Esophagus squamous epithelium (tissue), 5 donors: ENCODE measurements at places on chromosomes 16 and 17. TPM values are rescaled to one million over a fixed set of nuclear protein-coding genes. Genes with fewer than 3 reads are reported as not detected.

TMEM114 gene
- not detected for total RNA-seq

CCL1 gene
- total RNA-seq: not detected

USB1 gene
- 23.9 TPM for total RNA-seq

WNT9B gene
- not detected for total RNA-seq

CTNS gene
- total RNA-seq: 5.9 TPM

RBFOX1 gene
- total RNA-seq: not detected

TBC1D3K gene
- total RNA-seq: not detected

KCNJ2 gene
- 4.8 TPM for total RNA-seq

CDH15 gene
- not detected for total RNA-seq

HOXB1 gene
- total RNA-seq: 0.19 TPM

PIEZO1 gene
- 46.0 TPM for total RNA-seq

DNA sequence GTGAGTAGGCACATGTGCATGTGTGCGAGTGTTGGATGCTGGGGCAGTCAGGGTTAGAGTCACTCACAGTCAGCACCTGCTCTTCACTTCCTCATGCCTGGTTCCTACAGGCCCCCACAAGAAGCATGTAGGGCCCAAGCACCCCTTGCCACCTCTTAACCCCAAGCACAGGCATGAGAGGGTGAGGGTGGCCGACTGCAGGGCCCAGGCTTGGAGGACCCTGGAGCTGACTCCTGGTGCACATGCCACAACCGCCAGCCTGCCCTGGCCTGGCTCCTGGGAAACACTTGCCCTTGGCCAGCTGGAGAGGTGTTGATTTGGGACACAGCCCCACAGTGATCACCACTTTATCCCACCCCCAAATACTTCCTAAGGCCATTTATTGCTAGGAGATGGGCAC, 16.9 kb upstream of the CDRT15L2 start:
- no peak for DNase-seq

- DNase-seq: no peak
Observed at GRCh38 chr17:82978765-82979349, 100.6 kb upstream of the METRNL start.

- no peak for DNase-seq
Observed at GRCh38 chr17:16923097-16923903, 48.6 kb downstream of the TNFRSF13B start.

DNA sequence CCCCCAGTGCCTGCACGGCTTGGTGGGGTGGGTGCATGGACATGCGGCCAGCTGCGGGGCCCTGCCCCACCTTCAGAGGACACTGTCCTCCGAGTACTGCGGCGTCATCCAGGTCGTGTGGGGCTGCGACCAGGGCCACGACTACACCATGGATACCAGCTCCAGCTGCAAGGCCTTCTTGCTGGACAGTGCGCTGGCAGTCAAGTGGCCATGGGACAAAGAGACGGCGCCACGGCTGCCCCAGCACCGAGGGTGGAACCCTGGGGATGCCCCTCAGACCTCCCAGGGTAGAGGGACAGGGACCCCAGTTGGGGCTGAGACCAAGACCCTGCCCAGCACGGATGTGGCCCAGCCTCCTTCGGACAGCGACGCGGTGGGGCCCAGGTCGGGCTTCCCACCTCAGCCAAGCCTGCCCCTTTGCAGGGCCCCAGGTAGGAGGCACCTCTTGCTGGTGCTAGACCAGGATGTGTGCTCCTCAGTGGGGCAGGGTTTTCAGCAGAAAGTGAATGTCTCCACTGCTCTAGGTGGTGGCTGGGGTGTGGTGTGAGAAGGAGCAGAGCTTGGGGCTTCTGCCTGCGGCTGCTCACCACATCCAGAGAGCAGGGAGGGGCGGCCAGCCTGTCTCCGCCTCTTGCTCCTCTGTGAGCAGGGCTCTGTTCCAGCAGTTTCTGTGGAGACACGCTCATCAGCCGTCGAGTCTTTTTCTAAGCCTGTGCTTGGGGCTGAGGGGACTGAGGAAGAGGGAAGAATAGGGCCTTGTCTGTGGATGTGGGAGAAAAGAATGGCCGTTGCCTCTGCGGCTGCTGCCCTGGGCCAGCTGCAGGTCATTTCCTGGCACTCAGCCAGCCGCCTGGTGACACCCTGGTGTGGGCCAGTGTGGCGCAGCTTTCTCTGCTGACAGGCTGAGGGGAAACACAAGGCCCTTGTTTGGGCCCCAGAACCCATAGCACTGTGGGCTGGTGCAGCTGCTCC, 2.2 kb downstream of the ZNF276 start:
- DNase-seq: no peak

DNA sequence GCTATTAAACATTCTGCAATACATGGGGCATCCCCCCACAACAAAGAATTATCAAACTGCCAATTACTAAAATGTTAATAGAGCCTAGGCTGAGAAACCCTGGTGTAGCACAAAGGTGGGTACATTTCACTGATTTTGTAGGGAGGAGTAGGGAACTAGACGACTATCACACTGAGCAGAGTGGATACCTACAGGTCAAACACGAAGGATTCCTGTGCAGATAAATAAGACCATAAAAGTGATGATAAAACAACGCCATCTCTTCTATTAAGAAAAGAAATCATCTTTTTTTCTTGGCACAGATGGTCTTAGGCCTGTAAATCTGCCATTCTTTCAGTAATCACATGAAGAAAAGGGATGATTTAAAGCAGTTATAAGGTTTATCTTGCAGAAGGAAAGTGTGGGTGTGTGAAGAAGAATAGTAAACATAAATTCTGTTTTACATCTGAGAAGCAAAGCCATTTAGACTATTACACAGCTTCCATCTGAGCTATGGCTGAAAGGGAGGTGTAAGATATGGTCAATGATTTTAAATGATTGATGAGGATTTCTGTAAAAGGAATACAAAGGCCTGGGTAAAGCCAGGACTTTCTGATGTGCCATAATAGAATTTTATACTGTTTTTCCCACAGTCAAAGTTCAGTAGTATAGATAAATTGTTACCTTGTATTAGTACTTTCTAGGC, 429.4 kb upstream of the GOT2 start:
- no peak for DNase-seq

- no peak for DNase-seq
Observed at GRCh38 chr16:68072038-68072695, 13.0 kb upstream of the NFATC3 start.

- no peak for DNase-seq
Observed at GRCh38 chr16:10181196-10182162, 749 bp downstream of the GRIN2A start.

DNA sequence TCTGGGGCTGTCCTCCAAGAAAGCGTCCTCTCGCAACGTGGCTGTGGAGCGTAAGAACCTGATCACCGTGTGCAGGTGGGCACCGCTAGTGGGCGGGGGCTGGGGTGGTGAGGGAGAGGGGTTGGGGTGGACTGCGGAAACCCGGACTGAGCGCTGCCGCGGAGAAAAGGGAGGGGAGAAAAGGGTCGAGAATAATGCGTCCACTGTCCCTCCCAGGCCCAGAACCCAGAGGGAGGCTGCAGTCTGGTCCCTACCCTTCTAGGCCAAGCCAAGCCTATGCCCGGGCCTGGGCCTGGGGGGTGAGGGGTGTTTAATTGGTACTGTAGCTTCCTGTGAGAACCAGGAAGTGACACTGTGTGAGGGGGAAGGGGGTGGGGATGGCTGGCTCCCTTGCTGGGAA, 464 bp downstream of the RUNDC3A start:
- no peak for DNase-seq

DNA sequence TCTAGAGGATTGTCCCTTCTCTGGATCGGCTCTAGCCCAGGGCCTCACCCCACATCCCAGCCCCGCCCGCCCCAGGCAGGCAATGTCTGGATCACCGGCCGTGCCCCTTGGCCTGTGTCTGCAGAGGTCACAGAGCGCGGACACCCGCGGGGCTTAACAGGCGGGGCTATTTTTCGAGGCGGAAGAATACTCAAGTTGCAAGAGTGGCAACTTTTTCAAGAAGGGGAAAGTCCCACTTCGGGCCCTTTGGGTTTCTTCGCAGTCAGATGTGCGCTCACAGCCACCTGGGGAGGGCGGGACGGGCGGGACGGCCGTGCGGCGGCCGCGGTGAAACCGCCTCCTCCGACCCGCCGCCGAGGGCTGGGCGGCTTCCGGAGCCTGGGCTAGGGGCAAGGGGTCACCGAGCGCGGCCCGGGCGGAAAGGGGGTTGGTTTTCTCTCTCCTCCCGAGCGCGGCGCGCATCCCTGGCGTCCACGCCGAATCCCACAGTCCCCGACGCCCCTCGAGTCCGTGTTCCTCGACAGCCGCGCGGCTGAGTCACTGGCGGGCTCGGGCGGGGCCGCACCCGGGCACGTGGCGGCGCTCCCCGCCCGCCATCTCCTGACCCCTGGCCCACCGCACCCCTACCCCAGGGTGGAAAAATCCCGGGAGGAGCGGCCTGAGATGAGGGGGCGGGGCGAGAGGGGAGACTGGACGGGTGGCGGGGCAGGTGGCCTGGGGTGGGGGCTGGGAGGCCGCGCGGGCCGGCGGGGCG, 1.2 kb upstream of the PFN1 start:
- peak; percentile 46 for DNase-seq

GRCh38 chr17:80855948-80856862, 135.4 kb upstream of the CHMP6 start:
- DNase-seq: no peak

- DNase-seq: no peak
Observed at GRCh38 chr16:69471121-69471520, 46.7 kb downstream of the CYB5B start.

DNA sequence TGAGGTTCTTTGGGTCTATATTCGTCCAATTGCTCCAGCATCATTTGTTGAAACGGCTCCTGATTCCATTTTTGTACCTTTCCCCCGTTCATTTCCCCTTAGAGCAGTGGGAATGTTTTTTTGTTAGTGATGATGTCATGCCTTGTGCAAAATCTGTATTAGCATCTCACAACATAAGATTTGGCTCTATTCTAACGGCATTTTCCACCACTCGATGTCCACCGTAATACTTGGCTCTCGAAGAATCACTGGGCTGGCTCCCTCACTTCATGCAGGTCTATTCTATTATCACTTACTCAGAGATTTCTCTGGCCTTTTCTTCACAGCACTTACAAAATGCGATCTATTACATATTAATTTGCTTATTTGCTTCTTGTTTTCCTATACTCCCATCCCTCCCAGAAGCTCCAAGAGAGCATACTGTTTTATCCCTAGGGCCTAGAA, 571 bp upstream of the NME1 start:
- no peak for DNase-seq

DNA sequence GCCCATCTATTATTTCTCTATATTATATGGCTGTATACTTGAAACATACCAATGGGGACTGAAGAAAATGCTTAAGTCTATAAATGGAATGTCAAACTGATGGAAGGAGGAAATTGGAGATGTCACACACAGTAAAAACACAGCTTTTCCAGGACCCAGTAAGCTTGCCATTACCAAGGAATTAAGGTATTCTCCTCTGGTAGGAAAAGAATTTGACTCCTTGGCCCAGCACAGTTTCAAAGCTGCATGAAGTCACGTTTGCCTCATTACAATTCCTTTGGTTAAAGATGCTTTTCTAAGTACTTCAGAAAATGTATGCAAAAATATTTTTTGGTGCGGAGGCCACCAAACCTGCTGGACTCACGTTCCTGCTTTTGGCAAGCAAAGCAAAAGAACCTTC, 48.5 kb downstream of the CDH13 start:
- no peak for DNase-seq

DNA sequence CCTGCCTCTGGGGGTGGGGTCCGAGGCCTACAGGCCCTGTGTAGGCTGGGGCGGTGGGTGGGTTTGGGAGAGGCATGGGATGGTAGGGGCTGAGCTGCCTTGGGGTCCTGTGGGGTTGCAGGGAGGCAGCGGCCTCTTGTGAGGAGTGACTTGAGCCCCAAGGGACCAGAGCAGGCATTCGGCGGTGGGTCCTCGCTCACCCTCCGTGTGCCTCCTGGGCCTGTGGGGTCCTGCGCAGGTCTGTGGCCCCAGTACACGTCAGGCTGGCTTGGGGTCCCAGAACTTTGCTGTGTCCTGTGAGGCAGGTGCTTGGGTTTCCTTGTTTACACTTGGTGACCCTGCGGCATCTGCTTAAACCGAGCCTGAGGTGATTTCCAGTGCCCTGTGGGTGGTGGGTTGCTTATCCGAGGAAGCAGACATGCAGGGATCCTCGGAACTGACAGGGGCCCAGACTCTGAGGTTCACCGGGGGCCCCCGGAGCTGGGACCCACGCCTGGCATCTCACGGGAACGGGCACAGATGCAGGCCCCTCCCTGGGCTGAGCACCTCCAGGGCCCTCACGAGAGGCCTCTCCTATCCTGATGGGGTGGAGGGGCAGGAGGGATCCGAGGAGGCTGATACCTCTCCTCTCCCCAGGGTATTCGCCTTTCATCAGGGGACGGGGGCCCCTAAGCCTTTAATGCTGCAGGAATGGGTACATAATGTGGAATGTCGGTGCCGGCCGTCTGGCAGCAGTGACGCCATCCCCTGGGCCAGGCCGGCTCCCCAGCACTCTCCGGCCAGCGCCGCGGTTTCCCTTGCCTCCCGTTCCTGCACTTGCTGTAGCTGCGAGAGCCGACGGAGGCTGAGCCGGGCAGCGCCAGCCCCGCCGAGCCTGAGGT, 7.7 kb downstream of the METRNL start:
- DNase-seq: no peak

- no peak for DNase-seq
Observed at GRCh38 chr17:4332296-4332970, 34.0 kb downstream of the UBE2G1 start.

DNA sequence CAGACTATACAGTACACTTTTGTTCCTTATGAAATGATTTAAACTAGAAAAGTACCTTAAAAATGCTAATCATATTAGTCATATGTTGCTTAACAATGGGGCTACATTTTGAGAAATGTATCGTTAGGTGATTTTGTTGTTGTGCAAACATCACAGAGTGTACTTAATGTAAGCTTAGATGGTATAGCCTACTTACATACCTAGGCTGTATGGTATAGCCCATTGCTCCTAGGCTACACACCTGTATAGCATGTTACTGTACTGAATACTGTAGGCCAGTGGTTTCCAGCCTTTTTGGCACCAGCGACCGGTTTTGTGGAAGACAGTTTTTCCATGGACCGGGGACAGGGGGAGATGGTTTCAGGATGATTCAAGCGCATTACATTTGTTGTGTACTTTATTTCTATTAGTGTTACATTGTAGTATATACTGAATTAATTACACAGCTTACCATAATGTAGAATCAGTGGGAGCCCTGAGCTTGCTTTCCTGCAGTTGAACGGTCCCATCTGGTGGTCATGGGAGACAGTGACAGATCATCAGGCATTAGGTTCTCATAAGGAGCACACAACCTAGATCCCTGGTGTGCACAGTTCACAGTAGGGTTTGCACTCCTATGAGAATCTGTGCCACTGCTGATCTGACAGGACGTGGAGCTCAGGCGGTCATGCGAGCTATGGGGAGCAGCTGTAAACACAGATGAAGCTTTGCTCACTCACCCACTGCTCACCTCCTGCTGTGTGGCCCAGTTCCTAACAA, 35.0 kb upstream of the MRC2 start:
- DNase-seq: no peak

- DNase-seq: no peak
Observed at GRCh38 chr17:76174037-76174436, 33.0 kb upstream of the FOXJ1 start.

- no peak for DNase-seq
Observed at GRCh38 chr16:75222271-75222783, 3.5 kb downstream of the CTRB1 start.

GRCh38 chr16:4578961-4579530, 22.9 kb downstream of the C16orf96 start:
- DNase-seq: no peak
